ENCODE measurements at places on chromosomes 1 and 21. TPM values are rescaled to one million over a fixed set of nuclear protein-coding genes. Genes with fewer than 3 reads are reported as not detected.

DNA sequence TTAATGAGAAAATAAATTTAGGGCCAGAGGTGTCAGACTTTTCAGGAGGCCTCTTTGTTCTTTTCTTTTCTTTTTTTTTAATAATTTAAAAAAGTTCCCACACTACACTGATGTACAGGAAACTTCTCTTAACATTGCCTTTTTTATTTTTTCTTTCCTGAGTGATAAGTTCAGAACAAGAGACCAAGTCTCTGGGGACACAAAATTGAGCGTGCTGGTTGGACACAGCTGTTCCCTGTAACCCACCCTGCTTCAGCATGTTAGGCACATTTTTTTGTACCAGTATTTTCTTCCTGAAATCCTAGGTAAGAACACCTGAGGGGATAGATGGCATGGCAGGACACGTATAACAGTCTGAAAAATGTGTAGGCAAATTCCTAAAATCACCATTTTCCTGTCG lies 50.1 kb downstream of the PBX1 start:
- H3K4me1 ChIP-seq = no peaks in the 10 kb centered on the region
- H3K36me3 ChIP-seq = no peaks in the 10 kb centered on the region
- H3K27me3 ChIP-seq = no peaks in the 10 kb centered on the region
- H3K4me3 ChIP-seq = no peak overlapping the region

GRCh38 chr1:166905136-166905535 lies 29.1 kb upstream of the TADA1 start:
- no peak overlapping the region for H3K27ac ChIP-seq
- H3K4me3 ChIP-seq = no peak overlapping the region
- H3K36me3 ChIP-seq = no peaks in the 10 kb centered on the region
- no peaks in the 10 kb centered on the region for H3K4me1 ChIP-seq
- no peak for DNase-seq

DNA sequence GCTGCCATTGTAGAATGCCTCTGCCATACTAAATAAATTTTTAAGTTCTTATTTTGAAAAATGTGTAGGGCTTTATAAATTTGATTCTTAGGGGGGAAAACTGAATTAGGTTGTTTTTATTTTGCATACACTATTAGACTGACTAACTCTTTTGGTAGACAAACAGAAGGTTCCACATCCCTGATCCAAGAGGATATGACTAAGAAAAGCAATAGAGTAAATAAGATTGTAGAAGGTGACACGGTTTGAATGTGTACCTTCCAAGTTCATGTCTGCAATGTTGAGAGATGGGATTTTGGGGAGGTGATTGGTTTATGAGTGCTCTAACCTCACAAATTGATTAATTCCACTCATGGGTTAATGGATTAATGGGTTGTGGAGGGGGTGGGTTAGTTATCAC lies 127.9 kb downstream of the GLUL start:
- DNase-seq = no peak
- H3K4me3 ChIP-seq = no peak overlapping the region
- H3K4me1 ChIP-seq = peaks cover 20% of the 10 kb centered on the region
- no peaks in the 10 kb centered on the region for H3K36me3 ChIP-seq
- H3K27ac ChIP-seq = no peak overlapping the region

DNA sequence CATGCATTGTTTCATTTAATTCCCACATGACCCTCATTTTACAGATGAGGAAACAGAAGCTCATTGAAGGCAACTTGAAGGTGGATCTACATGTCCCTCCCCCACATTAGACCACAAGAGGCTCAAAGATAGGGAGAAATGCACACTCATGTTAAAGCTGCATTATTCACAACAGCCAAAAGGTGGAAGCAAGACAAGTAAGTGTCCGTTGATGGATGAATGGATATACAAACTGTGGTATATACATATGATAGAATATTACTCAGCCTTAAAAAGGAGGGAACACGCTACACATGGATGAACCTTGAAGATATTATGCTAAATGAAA lies 149.7 kb upstream of the JUN start:
- H3K4me3 ChIP-seq = no peak overlapping the region
- H3K27ac ChIP-seq = no peak overlapping the region
- no peaks in the 10 kb centered on the region for H3K27me3 ChIP-seq

GRCh38 chr1:117372863-117373412 lies 5.7 kb downstream of the MAN1A2 start:
- peaks cover 5% of the 10 kb centered on the region for H3K36me3 ChIP-seq
- DNase-seq = no peak
- peaks cover 65% of the 10 kb centered on the region for H3K4me1 ChIP-seq
- no peak overlapping the region for H3K27ac ChIP-seq
- no peaks in the 10 kb centered on the region for H3K27me3 ChIP-seq

DNA sequence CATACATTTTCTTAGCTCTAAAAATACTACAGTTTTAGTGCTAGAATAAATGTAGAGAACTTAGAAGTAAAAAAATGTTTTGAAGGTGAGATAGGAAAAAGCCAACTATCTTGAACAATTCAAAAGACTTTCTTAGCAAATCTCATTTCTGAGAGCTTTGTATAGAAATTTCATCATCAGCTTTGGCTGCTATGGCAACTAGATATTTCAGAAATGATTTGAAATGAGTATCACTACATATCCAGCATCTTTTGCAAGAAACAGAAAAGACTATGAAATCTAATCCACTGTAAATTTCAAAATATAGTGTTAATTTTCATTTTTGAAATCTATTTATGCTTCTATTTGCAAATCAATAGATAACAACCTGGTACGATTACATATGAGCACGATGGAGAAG lies 57.7 kb downstream of the RGS7 start:
- DNase-seq = no peak
- no peaks in the 10 kb centered on the region for H3K4me1 ChIP-seq
- H3K36me3 ChIP-seq = no peaks in the 10 kb centered on the region
- H3K27me3 ChIP-seq = no peaks in the 10 kb centered on the region

GRCh38 chr1:215529111-215529510 lies 38.0 kb upstream of the KCTD3 start:
- DNase-seq = no peak
- no peaks in the 10 kb centered on the region for H3K27me3 ChIP-seq
- H3K4me3 ChIP-seq = no peak overlapping the region
- no peak overlapping the region for H3K27ac ChIP-seq

DNA sequence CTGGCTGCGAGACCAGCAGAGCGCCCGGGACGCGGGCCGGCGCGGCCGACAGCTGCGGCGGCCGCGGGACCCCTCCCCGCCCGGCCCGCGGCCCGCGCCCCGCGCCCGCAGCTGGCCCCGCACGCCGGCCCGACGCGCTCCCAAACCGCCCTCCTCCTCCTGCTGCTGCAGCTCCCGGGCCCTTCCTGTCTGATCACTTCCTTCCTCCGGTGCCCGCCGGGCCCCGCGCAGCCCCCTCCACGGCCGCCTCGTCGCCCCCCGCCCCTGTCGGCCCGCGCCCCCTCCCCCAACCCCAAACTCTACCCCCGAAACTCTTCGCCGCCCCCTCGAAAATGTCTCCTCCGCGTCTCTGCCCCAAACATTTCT lies 594 bp downstream of the LUZP1 start:
- peak overlapping the region; percentile 72 for H3K27ac ChIP-seq
- H3K4me3 ChIP-seq = peak overlapping the region; percentile 86
- H3K4me1 ChIP-seq = peaks cover 23% of the 10 kb centered on the region
- H3K27me3 ChIP-seq = no peaks in the 10 kb centered on the region
- DNase-seq = peak; percentile 23

- H3K4me1 ChIP-seq = no peaks in the 10 kb centered on the region
- H3K27me3 ChIP-seq = no peaks in the 10 kb centered on the region
- H3K4me3 ChIP-seq = no peak overlapping the region
These were observed 17.5 kb downstream of the RASSF5 start for GRCh38 chr1:206524739-206525364.

The POLR3GL gene
- 30.8 TPM for total RNA-seq

Data from CD4-positive, CD25-positive, alpha-beta regulatory T cell (primary cell).